ENCODE measurements at places on chromosomes 2 and 18.

GRCh38 chr18:5393779-5394178 is 98.3 kb upstream of the ZBTB14 start:
- no peak for DNase-seq

DNA sequence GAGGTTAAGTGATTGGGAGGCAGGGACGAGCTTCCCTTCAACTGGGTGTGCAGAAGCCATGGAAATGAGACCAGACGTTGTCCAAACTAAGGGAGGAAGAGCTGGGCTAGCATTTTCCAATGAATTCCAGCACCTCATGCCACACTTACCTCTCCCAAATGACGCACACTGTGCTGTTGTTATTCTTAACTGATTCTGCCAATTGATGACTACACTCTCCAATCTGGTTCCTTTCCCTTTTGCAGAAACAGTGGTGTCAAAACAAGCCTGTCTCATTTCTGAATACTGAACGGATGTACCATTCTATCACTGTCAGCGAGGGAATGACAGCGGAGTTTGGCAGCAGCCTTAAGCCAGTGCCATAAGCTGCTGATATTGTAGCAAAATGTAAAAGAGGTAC is 380.5 kb upstream of the HNRNPA3 start:
- no peak for DNase-seq

DNA sequence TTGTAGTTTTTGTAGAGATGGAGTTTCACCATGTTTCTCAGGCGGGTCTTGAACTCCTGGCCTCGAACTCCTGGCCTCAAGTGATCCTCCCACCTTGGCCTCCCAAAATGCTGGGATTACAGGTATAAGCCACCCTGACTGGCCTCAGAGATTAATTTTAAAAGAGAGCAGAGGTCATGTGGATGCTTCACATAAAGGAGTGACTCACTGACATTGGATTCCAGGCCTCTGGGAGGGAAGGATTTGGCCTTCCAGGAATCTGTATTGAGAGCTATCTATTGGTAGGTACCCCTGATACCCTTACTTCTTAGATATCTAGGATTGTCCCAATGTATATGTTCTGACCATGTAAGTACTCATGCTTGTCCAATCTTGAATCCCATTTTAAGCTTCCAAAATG is 138.4 kb downstream of the FAM161A start:
- no peak for DNase-seq

DNA sequence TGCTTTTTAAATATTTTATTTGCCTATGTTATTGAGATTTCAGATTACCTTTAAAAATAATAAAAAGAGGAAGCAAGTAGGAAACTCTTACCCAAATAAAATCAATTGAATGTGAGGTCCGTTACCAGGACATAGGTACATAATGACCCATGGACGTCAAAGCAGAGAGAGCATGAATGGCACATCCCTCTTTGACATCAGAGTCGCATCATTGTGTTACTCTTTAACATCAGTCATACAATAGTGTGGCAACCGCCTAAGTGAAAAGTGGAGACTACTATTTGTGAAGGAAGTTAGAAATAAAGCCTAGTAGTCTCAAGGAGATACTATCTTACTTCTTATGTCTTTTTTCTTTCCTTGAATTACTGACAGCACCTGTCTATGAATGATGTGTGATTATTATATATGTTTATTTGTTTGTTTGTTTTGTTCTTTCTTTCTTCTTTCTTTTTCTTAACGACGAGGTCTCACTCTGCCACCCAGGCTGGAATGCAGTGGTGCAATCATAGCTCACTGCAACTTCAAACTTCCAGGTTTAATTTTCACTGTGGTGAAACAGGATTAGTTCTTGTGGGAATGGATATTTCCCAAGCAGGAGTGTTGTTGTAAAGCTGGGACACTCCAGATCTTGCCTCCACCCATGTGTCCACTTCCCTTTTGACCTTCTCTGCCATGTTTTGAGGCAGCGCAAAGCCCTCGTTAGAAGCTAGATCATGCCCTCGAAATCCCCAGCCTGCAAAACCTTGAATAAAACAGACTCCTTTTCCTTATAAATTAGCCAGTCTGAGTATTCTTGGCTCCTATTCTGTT is 407.2 kb upstream of the NETO1 start:
- no peak for DNase-seq

DNA sequence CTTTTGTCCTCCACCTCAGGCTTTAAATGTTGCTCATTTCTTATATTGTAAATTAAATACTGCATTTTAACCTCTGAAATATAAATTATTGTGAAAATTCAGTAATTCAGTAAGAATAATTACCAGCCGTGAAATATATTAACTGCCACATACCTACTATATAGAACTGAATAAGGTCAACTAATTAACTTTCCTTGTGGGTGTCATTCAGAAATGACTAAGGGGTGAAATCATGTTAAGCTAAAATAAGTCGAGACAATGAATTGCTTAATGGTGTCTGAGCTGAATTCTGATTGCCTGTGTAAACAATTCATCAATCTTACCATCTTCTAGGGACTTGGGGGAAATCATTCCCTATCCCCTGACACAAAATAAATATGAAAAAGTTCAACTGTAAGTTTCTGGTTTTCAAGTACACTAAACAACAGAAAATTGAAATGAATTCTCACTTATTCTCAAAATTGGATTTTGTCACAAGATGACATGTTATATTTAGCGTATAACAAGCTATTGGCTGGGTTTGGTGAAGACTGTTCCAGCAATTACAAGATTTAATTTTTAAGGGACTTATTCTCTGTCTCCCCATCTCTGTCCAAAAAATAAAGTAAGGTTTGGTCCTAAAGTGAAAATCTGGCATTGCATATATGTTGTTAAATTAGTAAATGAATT is 255.1 kb downstream of the METTL4 start:
- no peak for DNase-seq

- DNase-seq = peak; percentile 63
Observed at GRCh38 chr18:58590254-58590653, 38.6 kb downstream of the ALPK2 start.

GRCh38 chr2:68855550-68855949 is 15.6 kb downstream of the BMP10 start:
- DNase-seq = no peak

DNA sequence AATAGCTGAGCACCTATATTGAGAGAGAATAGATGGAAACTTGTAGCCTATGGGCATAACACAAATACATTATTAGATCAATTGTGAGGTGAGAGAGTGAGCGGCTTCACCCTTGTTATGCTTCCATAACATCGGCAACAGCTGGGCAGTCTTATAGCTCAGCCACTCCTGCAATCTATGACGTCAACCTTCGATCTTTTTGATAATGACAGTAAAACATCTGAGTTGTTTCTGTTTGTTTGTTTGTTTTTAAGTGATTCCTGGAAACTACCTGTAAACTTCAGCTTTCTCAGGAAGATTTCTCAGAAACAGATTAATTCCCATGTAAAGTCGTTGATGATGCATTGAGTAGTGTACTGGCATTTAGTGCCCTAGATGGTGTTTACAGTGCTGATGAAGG is 90.0 kb downstream of the DSEL start:
- DNase-seq = no peak

DNA sequence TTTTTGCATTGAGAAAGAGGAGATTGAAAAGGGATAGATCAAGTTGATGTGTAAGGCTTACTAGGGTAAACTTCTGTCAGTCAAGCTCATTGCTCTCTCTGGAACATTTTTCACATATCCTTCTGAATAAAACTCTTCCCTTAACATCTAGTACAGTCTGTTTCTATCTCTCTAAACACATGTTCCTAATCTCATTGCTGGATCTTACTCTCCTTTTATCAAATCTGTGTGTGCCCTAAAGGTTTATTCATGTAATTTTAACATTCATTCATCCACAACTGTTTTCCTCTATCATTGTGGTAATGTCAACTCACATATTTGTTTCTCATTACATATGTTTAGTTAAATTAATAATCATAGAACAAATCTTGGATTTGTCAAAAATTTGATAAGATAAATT is 277.9 kb upstream of the GULP1 start:
- DNase-seq = no peak

DNA sequence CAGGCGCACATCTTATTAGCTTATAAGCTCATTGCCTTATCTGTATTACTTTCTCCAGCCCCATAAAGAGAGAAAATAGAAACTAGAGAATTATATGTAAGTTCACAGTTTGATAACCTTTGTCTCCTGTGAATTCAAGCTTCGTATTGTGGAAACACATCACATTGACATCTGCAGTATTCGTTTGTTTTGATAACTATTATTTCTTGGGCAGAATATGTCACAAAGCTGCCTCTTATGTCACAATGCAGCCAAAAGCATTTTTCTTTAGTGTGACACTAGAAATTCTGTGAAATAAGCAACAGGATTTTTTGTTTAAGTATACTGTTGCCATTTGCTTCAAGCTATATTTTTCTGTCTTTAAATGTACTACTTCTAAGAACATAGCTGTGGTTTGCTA is 221.5 kb downstream of the DOK6 start:
- no peak for DNase-seq

DNA sequence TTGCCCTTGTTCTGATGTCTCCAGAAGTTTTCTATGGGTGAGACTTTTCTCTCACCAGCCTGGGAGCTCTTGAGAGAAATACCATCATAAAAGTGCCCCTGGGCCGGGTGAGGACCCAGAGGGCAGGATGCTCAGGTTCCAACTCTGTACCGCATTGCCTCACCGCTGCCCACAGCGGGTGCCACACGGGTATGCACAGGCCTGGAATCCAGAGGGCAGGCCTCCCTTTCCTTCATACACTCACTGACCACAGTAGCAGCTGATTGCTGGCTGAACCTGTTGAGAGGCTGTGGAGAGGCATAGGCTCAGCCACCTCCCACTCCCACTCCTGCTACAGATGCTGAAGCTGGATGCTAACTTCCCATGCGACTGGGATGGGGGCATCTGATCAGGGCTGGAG is 293.8 kb downstream of the CYP26B1 start:
- no peak for DNase-seq

DNA sequence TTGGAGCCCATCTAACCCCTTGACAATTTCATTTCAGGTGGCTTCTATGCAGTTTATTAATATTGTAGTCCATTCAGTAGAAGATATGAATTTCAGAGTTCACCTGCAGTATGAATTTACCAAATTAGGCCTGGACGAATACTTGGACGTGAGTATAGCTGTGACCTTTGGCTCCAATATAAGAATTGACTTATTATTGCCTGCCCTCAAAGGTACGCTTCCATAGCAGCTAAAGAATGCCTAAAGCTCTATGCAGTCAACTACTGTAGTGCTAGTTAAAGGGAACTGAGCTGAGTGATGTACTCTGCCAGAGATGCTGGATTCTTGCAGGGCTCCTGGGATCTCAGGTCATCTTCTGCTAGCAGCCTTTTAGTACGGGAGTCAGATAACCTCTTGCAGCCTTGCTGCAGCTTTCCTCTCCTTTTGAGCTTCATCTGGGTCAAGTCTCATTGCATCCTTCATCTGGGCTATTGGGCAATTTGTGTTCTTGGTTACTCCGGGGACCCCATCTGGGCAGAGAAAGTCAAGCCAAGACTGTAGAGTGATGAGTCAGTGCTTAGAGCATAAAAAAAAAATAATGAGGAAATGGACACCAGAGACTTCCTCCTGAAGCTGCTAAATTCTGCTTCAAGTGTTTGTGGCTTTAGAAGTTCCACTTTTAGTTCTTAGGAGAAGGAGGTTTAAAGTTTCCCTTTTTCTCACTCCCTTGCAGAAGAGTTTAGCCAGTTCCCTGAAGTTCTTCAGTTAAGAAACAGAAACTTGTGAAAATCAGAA is 105.6 kb downstream of the PRPF40A start:
- DNase-seq = no peak

GRCh38 chr2:196294516-196294909 is 123.1 kb upstream of the STK17B start:
- no peak for DNase-seq

DNA sequence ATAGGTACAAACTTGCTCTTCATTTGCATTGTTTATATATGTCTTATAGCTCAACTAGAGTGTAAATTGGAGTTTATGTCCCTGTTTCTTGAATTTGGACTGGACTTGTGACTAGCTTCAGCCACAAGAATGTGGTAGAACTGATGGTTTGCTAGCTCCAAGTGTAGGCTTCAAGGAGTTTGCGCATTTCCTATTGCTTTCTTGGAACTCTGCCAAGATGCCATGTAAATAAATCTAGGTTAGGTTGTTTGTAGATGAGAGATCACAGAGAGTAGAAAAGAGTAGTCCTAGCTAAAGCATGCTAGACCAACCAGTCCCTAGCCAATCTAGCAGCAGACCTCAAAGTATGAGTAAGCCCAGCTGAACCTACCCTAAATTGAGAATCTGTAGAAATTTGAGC is 183.0 kb upstream of the CYP26B1 start:
- DNase-seq = no peak

- DNase-seq = no peak
Observed at GRCh38 chr18:59959073-59959472, 59.3 kb downstream of the PMAIP1 start.

DNA sequence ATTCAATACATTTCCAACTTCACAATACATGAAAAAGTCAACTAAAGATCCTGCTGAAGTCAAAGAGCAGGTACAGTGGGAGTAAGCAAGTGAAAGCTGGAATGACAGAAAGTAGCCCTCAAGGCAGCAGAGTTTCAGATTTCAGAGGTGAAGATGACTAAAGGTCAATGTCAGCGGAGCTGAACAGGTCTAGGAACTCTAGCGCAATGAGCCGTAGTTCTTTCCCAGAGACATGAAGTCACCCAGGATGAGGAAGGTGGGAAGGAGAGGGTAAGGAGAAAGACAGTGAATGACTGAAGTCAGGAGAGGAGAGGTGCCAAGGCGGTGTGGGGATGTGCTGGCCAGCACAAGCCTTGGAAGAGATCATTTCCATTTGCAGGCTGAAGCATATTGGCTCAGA is 28.1 kb downstream of the PTPN2 start:
- DNase-seq = no peak

DNA sequence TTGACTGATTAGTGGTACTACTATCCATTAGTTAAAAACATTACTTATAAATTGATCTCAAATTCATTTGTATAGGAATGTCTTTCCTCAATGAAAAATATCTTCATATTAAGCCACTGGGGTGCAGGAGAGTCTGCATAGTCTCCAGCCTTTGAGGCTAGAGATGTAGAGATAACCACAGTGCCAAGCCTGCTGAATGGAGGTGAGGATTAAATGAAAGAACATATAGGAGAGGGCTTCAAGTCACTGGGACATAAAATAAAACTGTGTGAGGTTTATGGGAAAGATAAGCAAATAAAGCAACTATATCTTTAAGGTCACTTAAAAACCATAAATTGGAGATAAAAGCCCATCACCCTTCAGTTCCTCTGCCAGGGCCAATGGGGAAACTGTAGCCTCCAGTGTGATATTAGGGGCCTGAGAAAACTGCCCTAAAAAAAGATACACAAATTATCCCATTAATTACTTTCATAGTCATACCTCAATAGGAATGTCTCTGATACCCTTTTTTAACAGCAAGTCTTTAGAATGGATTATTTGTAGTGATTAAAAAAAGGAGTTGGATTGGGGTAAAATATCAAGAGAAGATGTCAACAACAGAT is 27.6 kb downstream of the GALNT3 start:
- no peak for DNase-seq

DNA sequence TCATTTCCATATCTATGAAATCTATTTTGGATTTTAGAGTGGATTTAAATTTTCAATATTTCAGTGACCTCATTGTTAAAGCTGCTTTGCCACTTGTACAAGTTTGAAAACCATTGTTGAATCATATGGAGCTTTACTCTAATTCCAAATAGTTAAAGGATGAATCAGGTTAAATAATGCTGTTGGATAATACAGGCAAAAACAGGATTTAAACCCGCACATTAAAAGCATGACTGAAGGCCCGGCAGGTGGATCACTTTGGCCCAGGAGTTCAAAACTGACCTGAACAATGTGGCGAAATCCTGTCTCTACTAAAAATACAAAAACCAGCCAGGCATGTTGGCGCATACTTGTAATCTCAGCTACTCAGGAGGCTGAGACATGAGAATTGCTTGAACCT is 68.3 kb downstream of the RIF1 start:
- DNase-seq = no peak

- no peak for DNase-seq
Observed at GRCh38 chr2:175154661-175155082, 13.3 kb downstream of the ATF2 start.

All from thyroid gland (tissue), 4 donors.